Stimulated activated effector memory CD8-positive, alpha-beta T cell treated with anti-CD3 and anti-CD28 coated beads, Interleukin-12 subunit alpha, Interleukin-12 subunit beta, amount 100 ng/mL, for 72 hours (primary cell): ENCODE measurements at places on chromosomes 11 and 22.

DNA sequence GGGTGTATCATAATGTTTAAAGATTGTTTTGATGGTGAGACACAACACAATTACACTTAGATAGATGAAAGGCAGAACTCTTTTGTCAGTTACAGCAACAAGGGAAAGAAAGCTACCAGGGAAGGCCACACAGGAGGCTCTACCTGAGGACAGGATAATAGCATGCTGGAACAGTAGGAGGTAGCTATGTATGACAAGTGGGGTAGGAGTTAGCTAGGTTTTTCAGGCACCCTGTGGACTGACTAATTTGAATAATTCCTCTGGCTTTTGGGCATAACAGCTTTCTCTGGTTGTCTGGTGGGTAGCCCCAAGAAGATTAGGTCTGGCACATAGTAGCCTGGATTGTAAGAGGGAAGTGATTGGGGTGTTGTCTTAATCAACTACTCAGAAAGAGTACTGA is 475.4 kb upstream of the CHORDC1 start:
- no peak for DNase-seq

- no peak for DNase-seq
Measured at GRCh38 chr22:32528316-32528715, 53.7 kb downstream of the FBXO7 start.

DNA sequence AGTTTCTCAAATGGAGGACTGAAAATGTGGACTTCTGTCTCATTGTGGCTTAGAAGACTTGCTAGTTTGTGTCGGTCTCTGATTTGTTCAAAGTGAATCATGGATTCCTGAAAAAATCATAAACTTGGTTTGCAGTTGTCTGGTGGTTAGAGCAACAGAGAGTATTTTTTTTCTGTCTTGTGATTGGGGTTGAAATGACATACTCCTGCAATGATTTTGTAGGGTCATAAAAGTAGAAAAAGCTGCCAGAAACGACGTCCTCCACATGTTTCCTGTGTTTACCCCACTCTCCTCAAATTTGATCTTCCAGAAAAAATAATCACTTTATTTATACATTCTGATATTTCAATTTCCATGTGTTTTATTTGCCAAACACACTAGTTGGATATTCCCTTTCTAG is 219.2 kb upstream of the PGR start:
- DNase-seq: no peak

- DNase-seq: no peak
Measured at GRCh38 chr11:45665933-45666647, 668 bp upstream of the CHST1 start.

- no peak for DNase-seq
Measured at GRCh38 chr11:11247576-11247975, 105.5 kb downstream of the CSNK2A3 start.

DNA sequence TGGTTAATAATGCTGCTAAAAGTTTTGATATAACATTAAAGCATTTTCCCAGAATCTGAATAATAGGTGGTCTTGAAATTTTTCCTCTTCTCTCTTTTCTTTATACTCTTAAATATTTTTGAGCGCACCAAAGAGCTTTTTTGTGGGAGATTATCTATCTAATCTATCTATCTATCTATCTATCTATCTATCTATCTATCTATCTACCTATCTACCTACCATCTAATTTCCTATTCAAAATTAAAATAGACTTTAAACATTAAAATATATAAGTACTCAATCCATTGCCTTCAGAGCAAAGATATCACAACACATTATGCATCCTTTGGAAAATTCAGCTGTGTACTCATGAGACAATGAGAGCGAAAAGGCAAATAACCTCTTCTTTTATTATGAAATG is 55.8 kb downstream of the ELMOD1 start:
- DNase-seq: no peak

GRCh38 chr22:27778294-27779090 is 23.1 kb downstream of the MN1 start:
- no peak for DNase-seq

DNA sequence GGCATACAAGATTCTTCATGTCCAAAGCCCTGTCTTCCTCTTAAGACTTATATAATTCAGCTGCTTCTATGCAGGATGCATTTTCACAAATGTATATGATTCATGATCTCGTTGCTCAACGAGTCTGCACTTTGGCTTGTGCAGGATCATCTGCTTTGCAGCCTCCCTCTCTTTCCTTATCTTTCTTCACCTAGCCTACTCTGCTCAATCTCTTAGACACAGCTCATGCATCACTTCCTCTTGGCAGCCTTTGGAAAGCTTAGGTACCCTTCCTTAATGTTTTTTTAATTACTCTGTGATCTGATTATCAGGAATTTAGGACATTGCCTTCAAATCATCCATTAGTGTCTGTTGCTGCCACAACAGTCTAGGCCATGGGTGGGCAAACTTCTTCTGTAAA is 673.8 kb downstream of the NELL1 start:
- DNase-seq: no peak

GRCh38 chr22:35997438-35997837 is 31.2 kb downstream of the RBFOX2 start:
- no peak for DNase-seq

DNA sequence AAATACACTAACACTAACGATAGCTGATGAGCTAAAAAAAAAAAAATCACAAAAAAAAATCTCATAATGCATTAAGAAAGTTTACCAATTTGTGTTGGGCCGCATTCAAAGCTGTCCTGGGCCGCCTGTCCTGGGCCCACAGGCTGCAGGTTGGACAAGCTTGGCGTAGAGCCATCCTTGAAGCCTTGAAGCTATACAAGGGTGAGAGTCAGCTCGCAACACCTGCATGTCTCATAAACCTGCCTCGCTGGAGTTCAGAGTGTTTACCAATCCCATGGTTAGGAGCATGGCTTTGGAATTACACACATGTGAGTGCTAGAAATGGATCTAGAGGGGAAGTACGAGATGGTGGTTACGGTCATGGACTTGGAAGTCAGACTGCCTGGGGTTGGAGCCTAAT is 453.7 kb downstream of the INSC start:
- DNase-seq: no peak

DNA sequence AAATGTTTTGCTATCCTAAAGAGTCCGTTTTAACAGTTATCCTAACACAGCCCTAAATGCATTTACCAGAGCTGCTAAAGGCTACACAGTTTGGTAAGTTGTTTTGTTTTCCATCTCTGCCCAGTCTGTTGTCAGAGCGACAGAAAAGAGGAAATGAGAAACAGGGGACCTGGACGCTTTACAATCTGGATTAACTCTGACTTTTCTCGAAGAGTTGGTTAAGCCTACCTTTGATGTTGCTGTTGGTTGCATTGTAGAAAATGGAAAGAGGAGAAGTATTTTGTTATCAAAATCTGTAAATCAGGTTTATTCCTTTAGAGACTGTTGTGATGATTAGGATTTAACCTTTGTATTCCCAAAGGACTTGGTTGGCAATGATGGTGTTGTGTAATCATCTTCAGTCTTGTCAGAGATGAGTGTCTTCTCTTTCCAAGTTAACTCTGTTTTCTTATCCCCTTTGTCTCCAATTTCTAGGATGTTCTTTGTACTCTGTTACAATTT is 481 bp downstream of the ANGPTL5 start:
- DNase-seq: no peak
